ENCODE measurements at places on chromosomes 7 and 10. TPM values are rescaled to one million over a fixed set of nuclear protein-coding genes. Genes with fewer than 3 reads are reported as not detected.

DNA sequence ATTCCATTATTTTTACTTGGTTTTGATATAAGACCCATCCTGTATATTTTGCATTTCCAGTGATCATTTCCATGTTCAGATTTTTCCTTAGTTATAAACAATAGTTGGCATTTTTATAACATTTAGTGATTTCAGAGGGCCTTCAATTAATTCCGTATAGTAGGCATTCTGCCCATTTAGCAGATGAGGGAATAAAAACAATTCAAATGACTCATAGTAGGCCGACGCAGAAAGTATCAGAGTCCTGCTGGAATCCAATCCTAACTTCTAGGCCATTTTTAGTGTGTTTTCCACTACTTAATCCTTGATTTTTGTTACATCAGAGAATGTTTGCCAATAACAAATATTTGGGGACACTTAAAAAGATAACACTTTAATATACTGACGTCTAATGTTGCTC lies 15.4 kb downstream of the RNF32 start:
- DNase-seq = no peak

DNA sequence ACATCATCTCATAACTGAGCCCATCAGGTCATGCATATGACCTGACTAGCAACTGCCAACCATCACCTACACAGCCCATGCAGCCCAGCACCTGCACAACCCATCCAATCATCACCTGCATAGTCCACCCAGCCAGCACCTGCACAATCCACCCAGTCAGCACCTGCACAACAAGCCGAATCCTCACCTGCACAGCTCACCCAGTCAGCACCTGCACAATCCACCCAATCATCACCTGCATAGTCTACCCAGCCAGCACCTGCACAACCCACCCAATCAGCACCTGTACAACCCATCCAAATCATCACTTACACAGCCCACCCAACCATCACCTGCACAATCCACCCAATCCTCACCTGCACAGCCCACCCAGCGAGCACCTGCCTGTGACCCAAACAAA lies 33.4 kb upstream of the WDFY4 start:
- no peak for DNase-seq

DNA sequence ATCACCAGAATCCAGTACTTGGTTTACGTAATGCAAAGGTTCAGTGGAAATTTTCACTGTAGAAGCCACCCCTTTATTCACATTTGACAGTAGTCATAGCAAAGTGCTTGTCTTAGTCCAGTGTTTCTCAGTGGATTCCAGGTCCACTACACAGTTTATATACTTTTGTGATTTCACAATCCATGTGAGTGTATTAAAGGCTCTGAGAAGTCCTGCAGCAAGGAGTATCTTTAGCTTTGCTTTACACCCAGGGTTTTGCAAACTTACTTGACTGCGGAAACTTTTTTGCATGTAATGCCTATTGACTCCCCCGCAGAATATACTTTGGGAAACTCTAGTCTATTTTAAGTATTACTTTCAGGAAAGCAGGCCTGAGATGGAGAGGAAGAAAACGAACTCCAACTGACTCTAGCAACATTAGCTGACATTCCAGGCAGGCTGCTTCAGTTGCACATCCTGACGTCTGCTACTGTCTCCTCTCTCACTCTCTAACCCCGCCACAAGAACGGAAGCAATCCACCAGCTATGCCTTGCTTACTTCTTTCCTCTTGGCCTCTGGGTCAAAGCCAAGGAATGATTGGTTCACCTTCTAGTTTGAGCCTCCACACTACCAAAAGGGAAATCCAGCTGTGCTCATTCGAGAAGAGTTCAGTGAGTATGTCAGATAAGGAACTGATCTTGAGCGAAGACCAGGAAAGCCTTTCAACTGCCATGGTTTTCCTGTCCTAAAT lies 6.2 kb downstream of the PLXNA4 start:
- DNase-seq = no peak

- DNase-seq = no peak
Observed at GRCh38 chr10:119198438-119198837, 8.9 kb upstream of the GRK5 start.

- no peak for DNase-seq
Observed at GRCh38 chr10:67225226-67225625, 299.4 kb downstream of the LRRTM3 start.

- DNase-seq = peak; percentile 60
Observed at GRCh38 chr7:106283831-106284713, 711 bp downstream of the NAMPT start.

- DNase-seq = no peak
Observed at GRCh38 chr7:42198974-42199668, 37.9 kb downstream of the GLI3 start.

- no peak for DNase-seq
Observed at GRCh38 chr10:130656187-130656575, 520.0 kb downstream of the GLRX3 start.

- no peak for DNase-seq
Observed at GRCh38 chr7:81851413-81851812, 81.6 kb upstream of the HGF start.

- no peak for DNase-seq
Observed at GRCh38 chr7:7190142-7190541, 7.8 kb downstream of the C1GALT1 start.

DNA sequence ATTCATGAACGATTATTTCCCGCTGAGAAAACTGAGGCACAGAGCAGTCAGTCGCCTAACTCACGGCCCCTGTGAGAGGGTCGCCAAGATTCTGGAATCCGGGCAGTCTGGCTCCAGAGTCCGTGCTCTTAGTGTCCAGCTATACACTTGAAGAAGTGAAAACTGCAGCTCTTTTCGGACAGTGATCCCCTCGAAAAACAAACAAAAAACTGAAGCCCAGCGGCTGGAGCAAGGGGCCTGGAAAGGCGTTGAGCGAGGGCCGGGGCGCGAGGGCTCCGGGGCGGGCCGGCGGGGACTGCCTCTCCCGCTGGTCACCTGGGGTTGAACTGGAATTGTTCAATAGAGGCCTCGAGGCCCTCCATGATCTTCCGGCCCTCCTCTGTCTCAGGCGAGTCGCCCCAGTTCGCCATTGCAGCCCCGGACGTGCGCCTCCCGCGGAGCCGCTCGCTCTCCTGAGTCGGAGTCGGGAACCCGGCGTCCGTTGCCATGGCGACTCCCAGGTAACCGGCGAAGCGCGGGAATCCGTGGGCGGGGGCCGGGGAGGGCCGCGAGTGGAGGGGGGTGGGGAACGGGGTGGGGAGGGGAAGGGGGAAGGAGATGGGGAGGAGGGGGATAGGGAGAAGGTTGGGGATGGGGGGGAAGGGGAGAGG lies 881 bp downstream of the C10orf67 start:
- peak; percentile 60 for DNase-seq

- DNase-seq = no peak
Observed at GRCh38 chr10:61939902-61940301, 38.4 kb downstream of the ARID5B start.

DNA sequence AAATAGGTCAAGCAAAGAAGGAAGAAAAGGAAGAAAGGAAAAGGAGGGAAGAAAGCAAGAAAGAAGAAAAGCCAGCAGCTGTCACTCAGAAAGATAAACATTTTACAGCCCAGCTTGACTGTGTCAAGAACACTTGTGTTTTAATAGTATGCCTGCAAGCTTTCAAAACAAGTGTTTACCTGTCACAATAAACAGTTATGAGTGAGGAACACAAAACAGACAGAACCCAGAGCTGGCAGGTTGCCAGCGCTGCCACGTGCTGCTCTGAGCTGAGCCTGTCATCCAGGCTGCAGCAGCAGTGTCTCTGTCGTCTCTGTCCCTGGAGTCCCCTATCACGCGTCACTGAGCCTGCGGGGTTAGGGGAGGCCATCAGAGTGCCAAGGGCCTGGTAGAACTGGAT lies 827.6 kb upstream of the AUTS2 start:
- peak; percentile 68 for DNase-seq

PLAU gene
- total RNA-seq = 8.7 TPM

EFCAB10 gene
- not detected for total RNA-seq

HOXA11 gene
- total RNA-seq = not detected

CTAGE6 gene
- not detected for total RNA-seq

AKR1B15 gene
- total RNA-seq = not detected

COPS6 gene
- total RNA-seq = 109 TPM

CFAP46 gene
- 1.4 TPM for total RNA-seq

C10orf105 gene
- total RNA-seq = not detected
